ENCODE measurements at places on chromosomes 3 and 15.
A peak's percentile ranks its signal among the peaks of the same experiment; 100 is the strongest.

GRCh38 chr3:106458952-106459351 is 590.1 kb upstream of the CBLB start:
- no peak for DNase-seq

DNA sequence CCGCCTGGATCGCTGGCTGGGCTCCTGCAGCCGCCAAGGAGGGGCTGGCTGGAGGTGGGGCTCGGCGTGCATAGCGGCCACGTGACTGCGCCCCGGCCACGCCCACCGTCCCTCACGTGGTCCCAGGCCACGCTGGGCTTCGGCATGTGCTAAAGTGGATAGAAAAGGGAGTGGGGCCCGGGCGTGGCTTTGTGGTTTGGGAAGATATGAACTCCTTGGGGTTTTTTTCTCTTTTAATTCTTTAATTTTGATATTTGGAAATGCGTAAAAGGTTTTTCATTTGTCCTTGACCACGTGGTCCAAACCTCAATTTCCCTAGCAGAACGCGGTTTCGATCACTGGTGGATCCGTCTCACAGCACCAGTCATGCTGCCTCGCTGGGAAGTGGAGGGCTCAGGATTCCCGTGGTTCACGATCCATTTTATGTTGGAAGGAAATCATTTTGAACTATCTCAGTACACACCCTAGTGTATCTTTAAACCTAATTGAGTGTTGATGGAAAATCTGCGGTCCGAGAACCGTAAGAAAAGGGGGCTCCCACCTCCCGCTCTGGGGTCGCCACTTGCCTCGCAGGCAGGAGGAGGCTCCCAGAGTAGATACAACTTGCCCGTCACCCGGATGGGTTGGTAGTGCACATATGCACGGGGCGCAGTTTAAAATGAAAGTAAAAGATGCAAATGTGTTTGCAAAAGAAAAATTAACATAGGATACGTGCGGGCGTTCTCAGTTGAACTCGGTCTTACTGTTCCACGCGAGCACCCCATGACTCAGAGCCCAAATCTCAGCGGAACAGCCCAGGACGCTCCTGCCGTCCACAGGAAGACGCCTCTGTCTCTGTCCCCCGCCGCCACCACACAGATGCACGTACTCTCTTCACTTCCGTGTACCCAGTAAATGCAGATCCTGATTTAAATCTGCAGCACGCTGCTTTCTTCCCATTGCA is 141.9 kb downstream of the PGPEP1L start:
- peak; percentile 85 for DNase-seq

DNA sequence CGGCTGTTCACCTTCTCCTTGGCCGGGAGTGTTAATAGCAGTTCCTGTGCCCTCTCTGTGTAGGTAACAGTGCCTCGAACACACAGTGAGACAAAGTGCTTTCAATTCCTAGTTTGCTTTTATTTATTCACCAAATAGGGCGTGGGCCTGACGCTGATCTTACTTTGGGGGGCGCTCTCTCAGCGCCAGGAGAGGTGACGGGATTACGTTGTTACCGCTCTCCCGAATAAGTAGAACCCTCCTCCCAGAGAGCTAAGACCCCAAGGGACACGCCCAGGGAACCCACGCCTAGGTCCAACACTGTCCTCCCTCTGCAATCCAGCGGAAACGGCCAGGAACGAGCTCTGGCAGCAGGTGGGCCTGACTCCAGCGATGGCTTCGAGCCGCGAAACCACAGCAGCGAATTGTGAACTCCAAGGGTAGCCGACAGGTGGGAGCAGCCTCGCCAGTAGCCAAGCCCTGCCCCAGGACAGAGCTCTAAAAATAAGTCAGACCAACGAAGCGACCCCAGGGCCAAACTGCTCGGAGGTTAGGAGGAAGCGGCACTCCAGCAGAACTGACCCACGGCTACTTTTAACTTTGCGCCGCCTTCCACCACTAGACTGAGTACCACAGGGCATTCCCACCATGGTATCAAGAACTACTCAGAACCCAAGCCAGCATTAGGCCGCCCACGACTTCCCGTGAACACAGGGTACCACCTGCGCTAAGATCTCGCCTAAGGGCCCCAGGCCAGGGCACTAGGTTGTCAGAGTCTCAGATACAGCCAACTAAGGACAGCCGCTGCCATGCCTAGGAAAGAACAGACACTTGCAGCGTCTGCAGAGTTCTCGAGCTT is 1.6 kb upstream of the SIN3A start:
- DNase-seq: peak; percentile 69

DNA sequence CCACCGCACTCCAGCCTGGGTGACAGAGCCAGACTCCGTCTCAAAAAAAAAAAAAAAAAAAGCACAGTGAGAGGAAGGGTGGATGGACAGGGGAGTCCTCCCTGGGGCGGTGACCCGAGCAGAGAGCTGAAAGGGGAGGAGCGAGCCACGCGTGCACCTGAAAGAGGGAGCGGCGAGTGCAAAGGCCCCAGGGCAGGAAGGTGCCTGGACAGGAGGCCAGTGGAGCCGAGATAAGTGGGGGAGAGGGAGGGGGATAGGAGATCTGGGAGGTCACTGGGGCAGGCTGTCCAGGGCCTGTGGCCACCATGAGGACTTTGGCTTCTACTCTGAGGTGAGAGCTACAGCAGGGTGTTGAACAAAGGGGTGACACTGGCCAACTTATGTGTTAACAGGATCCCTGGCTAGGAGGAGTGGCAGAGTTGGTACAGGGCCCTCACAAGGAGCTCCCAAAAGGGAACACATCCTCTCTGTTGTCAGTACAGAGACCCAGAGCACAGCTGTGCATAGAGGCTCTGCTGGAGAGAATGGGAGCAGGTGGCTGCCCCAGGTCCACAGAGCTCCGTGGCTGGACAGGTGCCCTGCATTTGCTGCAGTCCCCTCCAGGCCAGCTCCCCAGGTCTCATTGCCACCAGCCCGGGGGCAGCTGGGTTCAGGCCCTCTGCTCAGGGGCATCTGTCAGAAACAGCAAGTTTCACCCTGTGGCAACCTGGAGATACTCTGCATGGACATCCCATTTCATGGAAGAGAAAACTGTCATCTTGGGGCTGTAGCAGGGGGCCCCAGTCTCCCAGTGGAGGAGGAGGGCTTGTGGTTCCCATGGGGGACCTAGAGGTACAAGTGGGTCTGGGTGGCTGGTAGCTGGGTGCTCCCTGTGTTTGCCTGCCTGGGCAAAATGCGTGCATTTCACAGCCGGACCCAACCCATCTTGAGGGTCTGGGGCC is 28.5 kb downstream of the FBLN2 start:
- no peak for DNase-seq

- peak; percentile 18 for DNase-seq
These were observed 3.0 kb upstream of the COL8A1 start for GRCh38 chr3:99635348-99635747.

Data from HT1080 (cell line).